Gastroesophageal sphincter (tissue), 4 donors: ENCODE measurements at places on chromosomes 3 and 15. TPM values are rescaled to one million over a fixed set of nuclear protein-coding genes. Genes with fewer than 3 reads are reported as not detected.

DNA sequence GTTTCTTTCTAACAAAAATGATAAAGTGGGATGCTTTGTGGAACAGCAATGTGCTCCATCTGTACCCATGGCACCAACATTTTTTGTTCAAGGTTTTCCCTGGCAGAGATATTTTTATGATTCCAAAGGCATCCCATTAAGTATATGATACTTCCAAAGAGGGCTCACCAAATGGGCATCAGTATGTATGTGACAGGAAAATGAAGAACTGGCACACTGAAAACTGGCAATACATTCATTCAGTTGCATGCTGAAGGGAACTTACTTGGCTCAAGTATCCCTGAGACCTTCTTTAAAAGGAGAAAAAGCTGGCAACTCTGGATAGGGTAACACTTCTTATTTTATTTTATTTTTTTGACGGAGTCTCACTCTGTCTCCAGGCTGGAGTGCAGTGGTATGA lies 249.8 kb downstream of the IL20RB start:
- ATAC-seq = no peak

GRCh38 chr3:56915966-56916586 lies 114.3 kb upstream of the ARHGEF3 start:
- no peak for ATAC-seq

DNA sequence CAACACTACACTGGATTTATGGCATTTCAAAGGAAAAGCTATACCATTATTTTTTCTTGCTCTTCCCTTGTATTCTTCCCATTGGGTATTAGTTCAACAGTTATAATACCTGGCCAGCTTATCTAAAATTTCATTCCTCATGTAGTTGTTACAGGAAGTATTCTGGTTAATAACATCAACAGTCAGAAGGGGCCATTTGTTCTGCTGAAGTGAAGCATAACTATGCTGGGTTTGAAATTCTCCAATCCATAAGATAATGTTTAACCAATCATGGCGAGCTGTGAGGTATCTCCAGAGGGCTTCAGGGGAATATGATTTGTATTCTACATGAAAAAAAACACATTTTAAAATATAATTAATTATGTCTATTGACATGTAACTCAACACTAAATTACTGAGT lies 43.4 kb downstream of the SPG11 start:
- no peak for ATAC-seq

Gene CHMP2B
- total RNA-seq = 42.3 TPM

Gene OSBPL10
- 15.4 TPM for total RNA-seq

Gene ARHGAP31
- 28.7 TPM for total RNA-seq

Gene TGM5
- not detected for total RNA-seq

- peak; percentile 55 for ATAC-seq
Measured at GRCh38 chr15:91302588-91303439, 202.8 kb downstream of the SV2B start.

GRCh38 chr3:138031536-138031935 lies 21.6 kb downstream of the CLDN18 start:
- no peak for ATAC-seq

DNA sequence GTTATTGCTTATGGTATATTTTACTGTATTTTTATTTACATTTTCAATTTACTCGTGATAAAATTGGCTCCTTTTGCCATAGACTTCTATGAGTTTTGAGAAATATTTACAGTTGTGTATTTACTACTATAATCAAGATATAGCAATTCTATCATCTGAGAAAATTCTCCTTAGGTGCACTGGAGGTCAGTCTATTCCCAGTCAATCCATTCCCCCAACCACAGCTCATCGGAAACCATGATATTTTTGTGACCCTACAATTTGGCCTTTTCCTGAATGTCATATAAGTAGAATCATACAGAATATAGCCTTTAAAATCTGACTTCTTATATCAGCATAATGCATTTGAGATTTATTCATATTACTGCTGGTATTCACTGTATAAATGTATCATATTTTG lies 114.7 kb upstream of the LRTM1 start:
- ATAC-seq = no peak

DNA sequence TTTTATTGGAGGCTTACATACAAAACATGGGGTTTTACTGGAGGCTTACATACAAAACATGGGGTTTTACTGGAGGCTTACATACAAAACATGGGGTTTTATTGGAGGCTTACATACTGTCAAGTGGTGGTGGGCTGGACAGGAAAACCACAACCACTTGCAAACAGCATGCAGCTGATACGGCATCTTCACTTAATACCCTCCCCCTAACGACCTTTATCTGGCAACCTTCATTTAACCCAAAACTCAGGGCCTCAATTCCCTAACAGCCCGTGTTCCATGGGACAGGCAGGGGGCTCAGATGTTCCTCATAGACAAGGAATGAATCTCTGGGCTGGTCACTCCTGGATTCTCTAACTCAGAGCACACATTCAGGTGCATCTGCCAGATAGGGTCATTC lies 137.1 kb downstream of the CD47 start:
- no peak for ATAC-seq

- peak; percentile 17 for ATAC-seq
Measured at GRCh38 chr3:127714866-127715265, 42.1 kb downstream of the ABTB1 start.

Gene PLSCR2
- not detected for total RNA-seq

DNA sequence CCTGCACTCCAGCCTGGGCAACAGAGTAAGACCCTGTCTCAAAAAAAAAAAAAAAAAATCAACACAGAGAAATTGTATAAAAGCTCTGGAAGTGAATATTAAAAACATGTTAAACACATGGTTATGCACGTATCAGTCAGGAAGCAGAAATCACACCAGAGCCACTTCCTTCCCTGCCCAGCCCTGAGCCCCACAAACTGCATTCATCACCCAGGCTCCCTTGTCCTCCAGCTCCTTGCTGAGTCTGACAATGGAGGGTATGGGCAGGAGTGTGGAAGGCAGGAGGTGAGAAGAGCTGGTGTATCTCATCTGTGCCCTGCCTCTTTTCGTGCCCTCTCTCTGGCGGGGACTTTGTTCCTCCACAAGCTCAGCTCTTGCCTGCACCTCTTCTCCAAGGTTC lies 12.1 kb upstream of the LOXL1 start:
- ATAC-seq = no peak

DNA sequence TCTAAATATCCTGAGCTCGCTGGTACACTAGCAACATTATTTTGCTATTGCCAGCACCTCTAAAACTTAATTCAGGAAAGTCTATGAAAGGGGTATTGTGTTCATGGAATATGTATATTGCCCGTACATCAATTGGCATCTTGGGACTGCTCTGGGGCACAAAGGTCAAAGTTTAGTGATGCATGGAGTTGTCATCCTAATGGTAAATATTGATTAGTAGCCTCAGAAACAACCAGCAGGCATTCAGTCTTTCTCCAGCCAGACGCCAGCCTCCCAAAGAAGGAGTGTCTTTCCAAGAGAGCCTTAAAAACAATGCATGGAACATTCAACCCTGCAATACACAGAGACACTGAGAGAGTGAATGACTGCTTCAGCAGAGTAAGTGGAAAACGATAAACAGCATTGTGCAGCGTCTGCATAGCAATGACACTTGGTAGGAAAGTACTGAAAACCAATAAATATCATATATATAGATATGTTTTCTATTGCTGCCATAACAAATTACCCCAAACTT lies 377.3 kb downstream of the SHQ1 start:
- ATAC-seq = no peak

DNA sequence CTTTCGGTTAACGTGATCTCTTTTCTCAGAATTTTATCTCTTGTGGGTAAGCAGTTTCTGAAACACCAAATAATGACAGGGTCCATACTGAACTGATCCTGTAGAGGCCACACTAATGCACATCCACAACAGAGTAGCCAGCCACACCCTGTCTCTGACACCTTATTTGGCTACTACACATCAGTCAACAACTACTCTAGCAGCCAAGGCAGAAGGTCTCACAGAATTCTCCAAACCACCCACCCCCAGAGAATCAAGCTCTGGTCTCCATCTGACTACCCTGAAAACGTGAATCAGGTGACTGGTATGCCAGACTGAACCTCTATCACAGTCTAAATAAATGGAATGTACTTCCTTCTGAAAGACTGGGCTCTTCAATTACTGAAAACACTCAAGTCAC lies 38.0 kb downstream of the EDC3 start:
- no peak for ATAC-seq

DNA sequence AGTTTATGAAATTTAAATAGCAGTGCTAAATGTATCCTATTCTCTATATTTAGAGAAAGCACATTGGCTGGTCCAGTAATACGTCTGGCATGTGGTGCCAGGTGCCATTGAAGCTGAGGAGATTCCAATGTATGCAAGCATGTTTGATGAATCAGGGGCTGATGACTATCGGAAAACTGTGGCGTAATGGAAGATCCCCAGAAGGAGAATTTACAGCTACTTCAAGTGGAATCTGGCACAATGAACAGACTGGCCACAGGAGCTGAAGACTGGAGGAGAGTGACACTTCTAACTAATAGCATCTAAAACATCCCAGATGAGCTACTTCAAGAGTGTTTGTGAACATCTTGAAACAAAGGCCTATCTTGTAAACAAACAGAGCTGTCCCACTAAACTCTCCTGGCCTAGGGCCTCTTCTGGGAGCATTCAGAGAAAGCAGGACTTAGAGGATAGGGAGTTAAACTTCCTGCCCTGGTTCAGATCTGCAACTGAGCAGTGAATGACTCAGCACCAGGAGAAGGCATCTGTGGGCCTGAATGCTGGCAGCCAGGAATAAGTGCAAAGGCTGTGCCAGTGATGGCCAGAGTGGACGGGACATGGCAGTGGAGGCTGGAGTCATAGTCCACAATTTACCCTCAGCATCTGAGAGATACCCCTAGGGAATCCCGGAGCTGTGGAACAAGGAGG lies 15.2 kb upstream of the ACTC1 start:
- ATAC-seq = no peak

Gene CHRNB4
- total RNA-seq = not detected

- peak; percentile 81 for ATAC-seq
Measured at GRCh38 chr15:67043939-67044771, 21.2 kb upstream of the SMAD3 start.
